AG20443 (cell line): ENCODE measurements at places on chromosomes 16 and 17.

DNA sequence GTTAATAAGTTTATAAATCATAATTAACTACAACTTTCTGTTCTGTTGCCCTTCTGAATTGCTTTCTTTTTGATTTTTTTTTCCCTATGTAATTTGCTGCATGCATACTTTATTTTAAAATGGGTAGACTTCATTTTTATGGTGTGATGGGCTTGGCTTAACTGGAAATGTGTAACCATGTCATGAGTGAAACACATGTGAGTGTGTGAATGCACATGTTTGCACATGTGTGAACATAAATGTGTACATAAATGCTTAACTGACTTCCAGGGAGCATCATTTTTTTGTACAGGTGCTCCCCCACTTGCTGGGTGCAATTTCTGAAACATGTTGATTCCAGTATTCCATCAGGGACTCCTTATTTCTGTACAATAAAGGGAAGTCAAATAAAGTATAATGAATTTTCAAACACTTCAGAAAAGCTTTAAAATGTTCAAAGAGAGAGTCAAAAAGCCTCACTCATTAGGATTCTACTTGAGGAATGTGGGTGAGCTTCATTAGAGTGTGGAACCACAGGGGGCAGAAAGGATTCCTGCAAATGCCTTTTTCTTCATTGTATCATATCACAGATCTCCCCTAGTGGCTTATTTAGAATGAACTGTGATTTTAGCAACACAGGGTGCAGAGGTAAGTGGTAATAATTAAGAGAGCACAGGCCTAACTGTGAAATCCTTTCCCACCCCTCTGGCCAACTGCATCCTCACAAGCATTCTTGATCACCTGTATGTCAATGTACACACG lies 31.7 kb upstream of the CDH11 start:
- no peak for DNase-seq

- DNase-seq, result peak; percentile 38
Observed at GRCh38 chr16:69240331-69240730, 53.4 kb downstream of the SNTB2 start.

DNA sequence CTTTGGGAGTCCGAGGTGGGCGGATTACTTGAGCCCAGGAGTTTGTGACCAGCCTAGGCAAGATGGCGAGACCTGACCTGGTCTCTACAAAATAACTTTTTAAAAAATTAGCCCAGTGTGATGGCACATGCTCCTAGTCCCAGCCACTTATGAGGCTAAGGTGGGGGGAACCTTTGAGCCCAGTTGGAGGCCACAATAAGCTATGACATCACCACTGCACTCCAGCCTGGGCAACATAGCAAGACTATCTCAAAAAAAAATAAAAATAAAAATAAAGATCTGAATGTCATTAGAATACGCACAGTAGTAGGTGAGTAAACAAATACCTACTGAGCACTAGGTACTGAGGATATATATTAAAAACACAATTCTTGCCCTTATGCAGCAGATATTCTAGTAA lies 3.1 kb downstream of the SIAH1 start:
- no peak for DNase-seq

DNA sequence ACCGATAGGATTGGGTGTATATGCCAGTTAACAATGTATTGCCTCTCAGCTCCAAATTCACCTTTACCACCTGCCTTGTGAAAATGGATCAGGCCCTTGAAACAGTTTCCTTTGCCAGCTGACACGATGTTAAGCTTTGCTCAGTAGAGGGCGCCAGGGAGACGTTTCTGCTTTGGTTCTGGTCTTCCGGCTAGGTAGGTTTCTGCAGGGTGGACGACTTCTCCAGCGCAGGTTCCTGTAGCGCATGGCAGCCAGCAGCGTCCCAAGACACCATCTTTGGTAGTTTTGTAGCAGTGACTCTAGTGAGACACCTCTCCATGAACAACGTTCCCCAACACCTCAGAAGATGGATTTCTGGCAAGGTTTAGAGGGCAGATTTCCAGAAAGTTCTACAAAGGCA lies 24.0 kb downstream of the SYCE1L start:
- DNase-seq, result no peak

- DNase-seq, result no peak
Observed at GRCh38 chr17:64278614-64279013, 15.6 kb upstream of the TEX2 start.

GRCh38 chr16:80992676-80993293 lies 13.9 kb downstream of the CMC2 start:
- no peak for DNase-seq

- no peak for DNase-seq
Observed at GRCh38 chr17:2048805-2049204, 6.1 kb upstream of the HIC1 start.
